ENCODE measurements at places on chromosomes 2 and 18.

- DNase-seq: no peak
These were observed 68.5 kb downstream of the TMEM18 start for GRCh38 chr2:608711-609110.

DNA sequence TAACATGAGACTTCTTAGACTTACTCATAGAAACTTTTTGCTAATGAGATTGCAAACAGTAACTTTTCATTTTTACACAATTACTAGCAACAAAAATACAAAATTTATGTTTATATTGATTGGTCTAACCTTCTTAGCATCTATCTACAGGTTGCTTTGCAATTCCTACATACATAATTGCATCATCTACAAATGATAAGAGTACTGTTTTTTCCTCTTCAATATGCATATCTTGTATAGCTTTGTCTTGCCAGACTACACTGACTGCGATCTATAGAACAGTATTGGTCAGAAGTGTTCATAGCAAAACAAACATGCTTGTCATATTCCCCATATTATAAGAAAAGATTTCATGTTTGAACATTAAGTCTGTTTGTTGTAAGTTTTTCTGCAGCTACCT lies 87.9 kb downstream of the ATAD2B start:
- no peak for DNase-seq

DNA sequence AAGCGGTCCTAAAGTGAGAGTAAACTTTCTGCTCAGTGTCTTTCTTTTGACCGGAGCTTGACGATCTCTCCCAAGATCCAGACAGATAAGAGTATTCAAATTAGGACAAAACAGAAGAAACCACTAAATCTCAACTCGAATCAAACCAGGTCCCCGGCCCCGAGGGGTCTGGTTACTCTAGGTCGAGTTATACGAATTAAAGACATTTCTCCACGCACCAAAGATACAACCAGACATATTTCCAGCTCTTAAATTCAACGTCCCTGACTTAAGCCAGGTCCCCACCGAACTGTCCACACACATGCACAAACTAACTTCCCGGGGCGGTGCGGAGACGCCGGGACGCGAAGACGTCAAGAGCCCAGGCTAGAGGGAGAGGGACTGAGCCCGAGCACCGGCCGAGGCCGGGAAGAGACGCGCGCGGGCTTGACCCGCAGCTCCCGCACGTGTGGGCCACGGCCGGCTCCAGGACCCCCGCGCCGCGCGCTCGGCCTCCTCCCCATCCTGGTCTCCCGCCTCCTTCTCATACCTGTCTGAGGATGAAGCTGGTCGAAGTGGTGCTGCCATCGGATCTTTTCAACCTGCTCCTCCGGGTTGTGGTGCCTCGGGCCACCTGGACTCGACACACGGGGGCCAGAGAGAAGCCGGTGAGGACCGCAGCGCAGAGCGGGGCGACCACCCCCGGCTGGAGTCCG lies 896 bp downstream of the CACNB4 start:
- DNase-seq: peak; percentile 78

- DNase-seq: peak; percentile 58
These were observed 368.5 kb downstream of the LRRTM1 start for GRCh38 chr2:79935771-79936657.

DNA sequence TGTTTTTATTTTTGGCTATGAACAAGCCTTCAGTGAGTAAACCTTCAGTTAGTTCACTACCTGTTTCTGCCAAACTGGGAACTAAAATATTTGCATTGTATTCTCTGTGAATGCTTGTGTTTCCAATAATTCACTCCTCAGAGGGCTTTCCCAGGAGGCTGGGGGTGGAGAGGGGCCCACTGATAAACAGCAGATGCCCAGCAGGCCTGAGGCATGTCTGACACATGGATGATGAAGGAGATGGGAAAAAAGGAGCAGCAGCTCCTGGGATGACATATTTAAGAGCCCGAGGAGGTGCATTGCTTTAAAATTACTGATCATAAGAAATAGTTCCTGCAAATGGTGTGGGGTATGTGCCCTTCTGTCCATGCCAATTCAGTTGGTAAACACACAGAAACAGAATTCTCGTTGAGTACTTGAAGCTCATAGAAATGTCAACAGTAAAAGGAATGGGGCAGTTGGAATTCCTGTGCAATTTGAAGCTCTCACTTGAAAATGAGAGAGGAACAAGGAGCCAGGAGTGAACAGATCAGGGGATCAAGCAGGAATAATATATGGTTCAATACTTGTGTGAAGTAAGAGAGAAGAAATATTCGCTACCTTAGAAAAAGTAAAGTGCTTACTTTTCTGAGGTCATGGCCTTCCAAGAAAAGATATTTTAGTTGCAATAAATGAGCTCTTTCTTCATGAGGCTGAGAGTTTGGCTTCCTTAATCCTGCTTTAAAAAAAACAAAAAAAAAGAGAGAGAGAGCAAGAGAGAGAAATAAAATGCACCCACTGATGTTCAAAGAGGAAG lies 22.0 kb upstream of the HNMT start:
- no peak for DNase-seq

DNA sequence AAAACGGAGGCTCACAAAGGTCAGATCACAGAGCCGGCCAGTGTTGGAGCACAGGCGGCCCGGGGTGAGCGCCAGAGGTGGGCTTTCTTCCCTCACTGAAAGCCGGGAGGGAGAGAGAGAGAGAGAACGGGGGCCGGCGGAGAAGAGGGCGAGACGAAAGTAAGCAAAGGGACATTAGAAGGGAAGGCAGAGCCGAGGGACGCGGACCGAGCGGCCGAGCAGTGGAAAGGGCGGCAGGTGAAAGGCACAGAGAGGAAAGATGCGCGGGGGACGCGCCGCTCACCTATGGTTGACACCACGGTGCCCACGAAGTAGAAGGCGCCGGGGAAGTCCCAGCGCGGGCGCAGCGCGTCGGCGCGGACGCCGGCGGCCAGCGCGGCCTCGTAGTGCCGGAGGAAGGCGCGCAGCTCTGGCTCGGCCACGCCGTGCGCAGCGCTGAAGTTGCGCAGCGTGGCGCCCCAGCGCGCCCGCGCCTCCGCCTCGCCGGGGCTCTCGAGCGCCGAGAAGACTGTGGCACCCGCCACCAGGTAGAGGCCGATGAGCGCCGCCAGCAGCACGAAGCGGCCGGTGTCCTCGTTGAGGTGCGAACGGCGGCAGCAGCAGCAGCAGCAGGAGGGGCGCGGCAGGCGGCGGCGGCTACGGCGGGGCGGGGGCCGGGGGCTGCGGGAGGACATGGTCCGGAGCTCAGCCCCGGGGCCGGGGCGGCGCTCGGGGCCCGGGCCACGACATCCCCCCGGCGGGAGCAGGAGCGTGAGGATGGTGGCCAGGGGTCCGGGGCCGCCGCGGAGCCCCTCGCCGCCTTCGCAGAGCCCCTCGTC lies 166.9 kb downstream of the MSH2 start:
- peak; percentile 76 for DNase-seq

GRCh38 chr18:67232991-67233390 lies 283.5 kb downstream of the DSEL start:
- no peak for DNase-seq

DNA sequence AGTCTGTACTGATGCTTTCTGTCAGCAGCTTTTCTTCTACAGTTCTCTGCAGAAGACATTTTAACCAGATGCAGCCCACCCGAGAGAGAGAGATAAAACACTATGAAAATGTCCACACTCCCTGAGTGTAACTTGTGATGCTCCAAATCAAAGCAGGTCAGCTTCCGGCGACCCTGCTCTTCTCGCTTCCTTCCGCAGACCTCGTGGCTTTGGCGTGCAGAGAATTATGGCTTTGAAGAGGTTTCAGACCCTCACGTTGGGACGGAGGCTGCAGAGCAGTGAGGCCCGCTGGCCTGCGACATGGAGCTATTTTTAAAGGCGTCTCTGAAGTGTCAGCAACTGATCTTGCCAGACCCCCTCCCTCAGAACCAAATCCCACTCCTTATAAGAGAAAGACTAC lies 41.8 kb downstream of the TMEM163 start:
- DNase-seq: peak; percentile 9

DNA sequence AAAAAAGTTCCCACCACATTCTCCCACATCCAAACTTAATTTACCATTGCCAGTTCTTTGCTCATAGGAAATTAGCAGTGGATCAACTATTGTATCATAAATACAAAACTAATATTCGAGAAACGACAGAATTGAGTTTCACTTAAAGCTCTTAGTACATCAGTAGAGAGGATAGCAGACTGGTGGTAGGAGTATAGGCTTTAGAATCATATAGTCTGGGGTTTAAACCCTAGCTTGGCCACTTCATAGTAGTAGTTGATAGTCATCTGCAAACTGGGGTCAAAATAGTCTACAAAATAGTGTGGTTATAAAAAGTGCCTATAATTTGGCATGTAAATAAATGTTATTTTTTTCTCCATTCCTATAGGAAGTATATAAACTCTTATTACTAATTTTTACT lies 30.9 kb downstream of the PIK3C3 start:
- no peak for DNase-seq

DNA sequence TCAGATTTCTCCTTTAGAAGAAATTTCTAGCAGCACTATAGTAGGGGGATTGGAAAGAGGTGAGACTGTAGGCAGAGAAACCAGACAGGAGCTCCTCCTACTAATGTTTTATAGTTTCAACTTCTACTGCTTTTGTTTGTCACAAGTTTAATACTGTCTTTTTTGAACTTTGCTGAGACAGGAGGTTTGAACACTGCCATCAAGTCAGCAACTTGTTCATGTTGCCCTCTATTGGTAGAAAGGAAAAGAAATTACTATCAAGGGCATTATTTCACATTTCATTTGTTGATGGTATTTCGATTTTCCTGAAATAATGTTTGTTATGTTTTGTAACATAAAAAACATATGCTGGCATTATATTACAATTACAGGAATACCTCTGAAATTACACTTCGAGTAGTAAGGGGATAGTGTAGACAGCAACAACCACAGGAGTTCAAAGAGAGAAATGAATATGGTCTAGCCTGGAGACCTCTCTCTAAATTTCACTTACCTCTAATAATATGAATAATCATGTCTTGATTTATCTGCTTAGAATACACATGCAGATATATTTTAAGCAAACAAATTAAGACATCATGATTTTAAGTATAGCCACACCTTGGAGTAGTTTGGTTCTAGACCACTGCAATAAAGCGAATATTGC lies 12.4 kb upstream of the CCDC88A start:
- DNase-seq: no peak

- DNase-seq: no peak
These were observed 83.5 kb downstream of the ANTXR1 start for GRCh38 chr2:69096326-69097095.

DNA sequence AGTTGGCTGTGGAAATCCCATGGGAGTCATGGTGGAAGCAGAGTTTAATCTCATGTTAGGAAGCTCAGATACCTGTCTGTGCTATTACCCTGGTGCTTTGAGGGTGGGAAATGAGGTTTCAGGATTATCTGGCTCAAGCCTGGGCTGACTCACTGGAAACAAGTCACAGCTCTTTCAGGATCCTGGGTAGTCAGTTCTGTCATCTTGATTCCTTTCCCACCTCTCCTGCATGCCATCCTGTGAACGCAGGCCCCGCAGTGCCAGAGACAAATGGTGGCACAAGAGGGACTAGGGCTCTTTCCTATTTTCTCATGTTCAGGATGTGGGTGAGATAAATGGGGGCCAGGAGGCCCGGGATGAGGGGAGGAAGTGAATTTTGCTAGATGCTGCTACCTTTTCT lies 3.7 kb upstream of the FAM136A start:
- DNase-seq: no peak

DNA sequence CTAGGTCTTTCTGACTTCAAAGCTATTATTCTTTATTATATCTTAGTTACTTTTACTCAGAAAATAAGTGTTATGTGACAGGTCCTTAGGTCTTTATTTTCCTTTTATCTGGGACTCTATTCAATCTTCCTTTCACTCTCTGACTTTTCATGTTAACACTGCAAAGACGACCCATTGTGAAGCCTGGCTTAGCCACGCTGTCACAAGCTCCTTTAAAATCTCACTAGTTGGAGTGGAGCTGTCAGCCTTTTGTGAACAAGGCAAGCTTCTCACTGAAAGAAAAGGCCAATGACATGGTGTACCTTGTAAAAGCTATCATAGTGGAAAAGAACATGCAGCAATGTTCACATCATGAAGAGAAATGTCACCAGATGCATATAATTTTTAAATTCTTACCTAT lies 1130.7 kb upstream of the FAM98A start:
- DNase-seq: peak; percentile 4

- DNase-seq: no peak
These were observed 71.0 kb downstream of the NOL4 start for GRCh38 chr18:34153711-34154110.

DNA sequence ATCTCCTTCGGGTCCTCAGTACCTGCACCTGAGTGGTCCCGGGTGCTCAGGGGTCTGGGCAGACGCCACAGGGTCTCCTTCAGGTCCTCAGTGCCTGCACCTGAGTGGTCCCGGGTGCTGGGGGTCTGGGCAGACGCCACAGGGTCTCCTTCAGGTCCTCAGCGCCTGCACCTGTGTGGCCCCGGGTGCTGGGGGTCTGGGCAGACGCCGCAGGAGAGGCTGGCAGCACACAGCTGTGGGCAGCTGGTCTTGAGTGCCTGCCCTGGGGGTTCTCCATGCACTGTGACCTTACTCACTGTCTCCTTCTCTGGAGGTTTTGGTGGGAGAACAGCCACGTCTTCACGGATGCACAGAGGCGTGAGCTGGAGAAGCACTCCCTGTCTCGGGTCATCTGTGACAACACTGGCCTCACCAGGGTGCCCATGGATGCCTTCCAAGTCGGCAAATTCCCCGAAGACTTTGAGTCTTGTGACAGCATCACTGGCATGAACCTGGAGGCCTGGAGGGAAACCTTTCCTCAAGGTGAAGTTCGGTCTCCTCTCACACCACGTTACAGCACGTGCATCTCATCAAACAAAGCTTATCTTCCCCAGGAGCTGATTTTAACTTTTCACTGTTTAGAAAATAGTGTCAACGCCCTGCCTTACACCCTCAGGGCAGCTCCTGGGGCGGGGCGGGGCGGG lies 82.6 kb downstream of the TPO start:
- no peak for DNase-seq

- DNase-seq: no peak
These were observed 43.0 kb downstream of the FIGN start for GRCh38 chr2:163692611-163693482.

GRCh38 chr18:74378179-74378682 lies 62.6 kb downstream of the C18orf63 start:
- no peak for DNase-seq

- peak; percentile 79 for DNase-seq
These were observed 39.3 kb downstream of the LCT start for GRCh38 chr2:135797497-135798274.

DNA sequence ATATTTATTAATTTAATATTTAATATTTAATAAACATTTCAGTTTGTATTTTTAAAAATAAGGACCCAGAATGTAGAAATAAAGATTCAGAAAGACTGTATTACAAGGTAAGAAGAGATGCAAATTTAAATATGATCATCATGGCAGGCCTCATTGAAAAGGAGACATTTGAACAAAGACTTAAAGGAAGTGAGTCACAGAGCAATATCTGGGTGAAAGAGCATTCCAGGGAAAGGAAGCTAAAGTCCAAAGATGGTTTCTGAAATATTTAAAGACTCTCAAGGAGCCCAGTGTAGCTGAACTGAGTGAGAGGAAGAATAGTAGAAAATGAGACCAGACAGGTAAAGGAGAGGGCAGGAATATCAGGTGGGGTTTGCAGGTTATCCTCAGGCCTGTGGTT lies 5.9 kb downstream of the SCYGR4 start:
- DNase-seq: no peak

Data from retina (tissue), 1 donor.